Activated naive CD8-positive, alpha-beta T cell treated with anti-CD3 and anti-CD28 coated beads, Interleukin-2, amount 10 ng/mL, durations not matched to agents 7 days and 5 days (primary cell): ENCODE measurements at places on chromosomes 7 and 10. TPM values are rescaled to one million over a fixed set of nuclear protein-coding genes. Genes with fewer than 3 reads are reported as not detected.

DNA sequence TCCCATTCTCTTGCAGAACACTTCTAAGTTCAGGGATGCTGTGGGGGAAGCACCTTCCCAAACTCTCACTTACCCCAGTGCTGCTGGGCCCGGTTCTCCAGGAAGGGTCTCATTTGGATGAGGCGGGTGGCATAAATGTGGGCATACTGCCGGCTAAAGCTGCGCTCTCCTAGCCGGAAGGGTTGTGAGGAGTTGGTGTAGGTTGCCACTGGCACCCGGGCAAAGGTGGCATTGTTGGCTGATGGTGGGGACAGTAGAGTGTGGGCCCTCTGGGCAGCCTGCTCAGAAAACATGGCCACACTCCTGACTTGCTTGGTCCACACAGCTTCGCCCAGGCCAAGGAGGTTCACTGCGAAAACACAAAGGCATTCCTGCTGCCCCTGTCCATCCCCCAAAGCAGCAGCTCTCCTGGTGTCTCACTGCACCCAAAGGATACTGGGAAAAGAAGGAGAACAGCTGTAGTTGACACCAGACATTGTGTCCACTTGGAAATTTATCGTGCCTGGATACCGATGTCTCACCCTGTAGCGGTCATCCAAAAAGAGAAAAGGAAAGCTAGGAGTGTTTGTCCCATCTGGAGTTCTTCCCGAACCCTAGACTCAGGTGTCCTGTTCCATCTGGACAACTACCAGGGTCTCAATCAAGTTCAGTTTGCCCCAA is 1.5 kb downstream of the POLD2 start:
- no peak for DNase-seq

GRCh38 chr7:20350518-20350951 is 19.8 kb downstream of the ITGB8 start:
- DNase-seq = no peak

The TRIM74 gene
- total RNA-seq = 1.6 TPM

The ATOH7 gene
- not detected for total RNA-seq

GRCh38 chr7:93119191-93119905 is 1.6 kb upstream of the SAMD9 start:
- no peak for DNase-seq

The SPDYE18 gene
- 0.64 TPM for total RNA-seq

- no peak for DNase-seq
Measured at GRCh38 chr7:40288827-40289226, 154.0 kb downstream of the SUGCT start.

The MDH2 gene
- total RNA-seq = 132 TPM

- no peak for DNase-seq
Measured at GRCh38 chr7:80247144-80247543, 112.5 kb downstream of the GNAI1 start.

DNA sequence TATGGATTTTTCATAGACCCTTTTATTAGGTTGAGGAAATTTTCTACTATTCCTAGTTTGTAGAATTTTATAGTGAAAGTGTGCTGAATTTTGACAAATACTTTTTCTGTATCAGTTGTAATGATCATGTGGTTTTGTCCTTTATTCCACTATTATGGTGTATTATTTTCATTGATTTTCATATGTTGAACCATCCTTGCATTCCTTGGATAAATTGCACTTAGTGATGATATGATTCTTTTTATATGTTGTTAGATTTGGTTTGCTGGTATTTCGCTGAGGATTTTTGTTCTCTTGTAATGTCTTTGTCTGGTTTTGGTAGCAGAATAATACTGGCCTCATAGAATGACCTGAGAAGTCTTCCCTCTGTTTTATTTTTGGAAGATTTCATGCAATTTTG is 140.6 kb upstream of the CDK6 start:
- DNase-seq = no peak

GRCh38 chr7:53350241-53350640 is 314.8 kb downstream of the POM121L12 start:
- no peak for DNase-seq

The NAT16 gene
- not detected for total RNA-seq

The HYAL4 gene
- total RNA-seq = not detected

The CH25H gene
- not detected for total RNA-seq

DNA sequence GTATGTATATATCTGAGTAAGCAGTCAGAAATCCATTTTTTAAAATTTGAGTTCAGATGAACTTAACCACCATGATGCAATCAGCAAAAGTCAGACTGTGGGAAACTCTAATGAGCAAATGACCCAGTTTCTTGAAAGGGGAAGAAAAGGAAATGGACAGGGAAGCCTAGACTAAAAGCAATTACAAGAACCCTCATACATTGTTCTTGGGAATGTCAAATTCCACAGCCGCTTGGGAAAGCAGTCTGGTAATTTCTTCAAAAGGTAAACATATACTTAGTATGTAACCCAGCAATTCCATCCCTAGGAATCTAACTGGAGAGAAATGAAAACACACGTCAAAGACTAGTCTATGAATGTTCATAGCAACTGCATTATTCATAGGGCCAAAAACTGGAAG is 16.4 kb upstream of the FOXK1 start:
- no peak for DNase-seq
